ENCODE measurements at places on chromosomes 13 and 19.

DNA sequence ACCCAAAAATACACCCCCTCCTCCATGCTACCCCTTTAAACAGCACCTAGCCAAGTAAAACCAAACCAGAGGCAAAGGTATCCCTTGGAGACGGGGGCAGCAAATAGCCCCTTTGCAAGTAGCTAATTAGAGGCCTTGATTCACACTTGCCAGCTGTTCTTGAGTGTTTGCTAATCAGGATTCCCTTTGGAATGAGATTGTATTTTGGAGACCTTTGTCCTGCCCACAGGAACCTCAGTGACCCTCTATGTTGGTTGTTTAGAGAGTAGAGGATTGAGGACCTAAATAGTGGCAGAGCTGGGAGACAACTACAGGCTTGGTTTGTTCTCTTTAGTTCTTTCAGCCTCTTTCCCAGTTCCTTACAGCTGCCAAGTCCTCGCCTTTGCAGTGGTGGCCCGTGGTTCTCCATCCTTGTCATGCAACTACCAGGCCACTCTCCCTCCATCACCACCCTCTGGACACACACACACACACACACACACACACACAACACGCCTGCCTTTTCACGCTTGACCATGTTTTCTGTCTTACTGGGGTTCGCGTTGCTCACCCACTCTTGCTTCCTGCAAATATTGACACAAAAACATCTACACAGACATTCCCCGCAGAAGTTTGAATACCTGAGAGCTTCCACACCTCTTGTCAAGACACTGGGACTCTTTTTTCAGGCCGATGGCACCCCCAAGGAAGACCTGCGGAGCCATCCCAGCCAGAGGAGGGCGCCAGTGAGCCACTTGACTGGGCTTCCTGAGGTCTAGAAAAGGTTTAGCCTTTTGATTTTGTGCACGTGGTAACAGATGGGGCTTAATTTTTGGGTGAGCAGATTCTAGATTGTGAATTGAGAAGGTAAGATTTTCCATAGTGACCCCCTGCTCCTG lies 80.0 kb upstream of the GPR183 start:
- DNase-seq: no peak

GRCh38 chr13:20505405-20506366 lies 20.0 kb downstream of the CRYL1 start:
- DNase-seq: no peak

GRCh38 chr13:112687836-112688559 lies 1.8 kb upstream of the ATP11A start:
- DNase-seq: no peak

GRCh38 chr13:44340508-44340907 lies 33.1 kb upstream of the SERP2 start:
- DNase-seq: no peak

- no peak for DNase-seq
Measured at GRCh38 chr13:84651705-84652104, 769.4 kb upstream of the SLITRK1 start.

DNA sequence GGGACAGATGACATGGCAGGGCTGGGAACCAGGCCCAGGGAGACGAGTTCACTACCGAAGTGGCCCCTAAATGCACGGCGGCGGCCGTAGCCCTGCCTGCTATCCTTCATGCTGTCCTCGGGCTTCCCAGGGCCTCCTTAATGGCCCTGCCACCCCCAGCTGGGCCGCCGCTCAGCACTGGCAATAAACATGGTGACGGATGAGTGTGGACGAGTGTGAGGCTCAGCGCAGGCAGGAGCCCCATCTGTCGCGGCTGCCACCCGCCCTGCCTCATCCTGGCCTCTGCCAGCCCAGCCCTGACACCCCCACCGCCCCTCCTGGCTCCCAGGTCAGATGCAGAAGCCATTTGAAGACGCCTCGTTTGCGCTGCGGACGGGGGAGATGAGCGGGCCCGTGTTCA lies 13.6 kb downstream of the PIN1 start:
- no peak for DNase-seq

All from thoracic aorta (tissue), 2 donors.